ENCODE measurements at places on chromosomes 6 and 20.
A peak's percentile ranks its signal among the peaks of the same experiment; 100 is the strongest.

- no peak for DNase-seq
Measured at GRCh38 chr6:18424201-18424600, 37.1 kb downstream of the RNF144B start.

DNA sequence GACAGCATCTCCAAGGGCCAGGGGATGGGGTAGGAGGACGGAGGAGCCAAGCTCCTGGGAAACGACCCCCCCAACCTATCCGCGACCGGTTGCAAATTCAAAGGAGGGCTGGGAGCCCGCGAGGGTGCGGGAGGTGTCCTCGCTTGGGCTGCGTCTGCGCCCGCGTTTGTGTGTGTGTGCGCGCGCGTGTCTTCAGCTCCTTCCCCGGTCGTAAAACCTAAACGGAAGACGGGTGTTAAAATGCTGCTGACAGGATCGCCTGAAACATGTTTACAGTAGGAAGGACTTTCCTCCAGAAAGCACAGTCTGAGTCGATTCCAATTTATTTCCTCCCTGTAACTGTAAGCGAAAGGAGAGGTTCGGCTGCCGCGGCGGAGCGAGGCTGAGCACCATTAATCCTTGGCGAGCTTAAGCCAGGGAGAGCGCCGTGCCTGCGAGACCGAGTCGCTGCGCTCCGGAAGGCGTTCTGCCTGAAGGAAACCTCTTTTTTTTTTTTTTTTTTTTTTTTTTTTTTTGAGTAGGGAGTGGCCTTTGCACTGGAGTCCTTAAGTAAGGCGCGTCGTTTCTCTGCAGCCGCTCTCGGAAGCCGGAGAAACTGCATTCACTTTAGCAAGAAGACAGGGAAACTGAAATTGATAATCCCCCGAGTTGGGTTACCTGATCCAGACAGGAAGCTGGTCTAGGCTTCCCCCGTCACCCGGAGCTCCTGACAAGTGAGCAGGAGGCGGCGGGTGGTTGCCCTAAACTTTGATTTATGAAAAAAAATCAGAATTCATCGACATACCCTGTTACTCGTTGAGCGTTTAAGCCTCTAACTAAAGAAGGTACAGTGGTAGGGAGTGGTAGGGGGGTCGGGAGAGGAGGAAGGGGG, 4.8 kb upstream of the SOX4 start:
- no peak for DNase-seq

DNA sequence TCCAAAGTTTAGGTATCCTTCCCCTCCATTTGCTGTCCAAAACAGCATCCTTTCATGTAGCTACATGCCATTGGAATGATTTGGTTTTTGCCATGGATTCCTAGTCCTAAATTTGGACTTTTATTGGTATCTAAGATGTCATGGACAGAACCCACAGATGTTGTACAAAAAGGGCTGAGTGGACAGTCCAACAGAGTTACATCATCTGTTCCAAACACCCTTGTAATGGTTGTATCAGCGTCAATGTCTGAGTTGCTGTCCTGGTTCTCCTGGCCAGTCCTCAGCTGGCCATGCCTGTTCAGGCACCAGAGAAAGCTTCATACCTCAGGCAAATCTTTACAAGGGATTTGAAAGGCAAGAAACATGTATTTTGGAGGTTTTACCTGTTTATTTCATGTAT, 191.3 kb downstream of the ESR1 start:
- DNase-seq = no peak

GRCh38 chr6:11353921-11354389, 121.5 kb upstream of the NEDD9 start:
- DNase-seq = no peak

DNA sequence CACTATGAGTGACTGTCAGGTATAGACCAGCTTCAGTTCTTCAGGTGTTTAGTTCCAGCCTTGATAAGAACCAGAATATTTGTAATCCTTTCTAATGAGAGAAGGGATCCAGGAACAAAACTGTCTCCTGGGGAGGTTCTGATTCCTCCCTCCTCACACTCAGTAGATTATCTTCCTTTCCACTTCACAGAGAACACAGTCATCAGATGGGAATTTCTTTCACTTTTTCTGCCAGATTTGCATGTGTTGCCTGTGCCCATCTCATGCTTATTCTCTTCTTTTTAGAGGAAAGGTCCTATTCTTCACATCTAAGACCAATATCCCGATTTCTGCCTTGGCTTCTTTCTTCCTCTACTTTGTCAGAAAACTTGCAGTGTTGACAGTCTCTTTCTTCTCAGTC, 50.8 kb downstream of the CD109 start:
- DNase-seq = no peak

DNA sequence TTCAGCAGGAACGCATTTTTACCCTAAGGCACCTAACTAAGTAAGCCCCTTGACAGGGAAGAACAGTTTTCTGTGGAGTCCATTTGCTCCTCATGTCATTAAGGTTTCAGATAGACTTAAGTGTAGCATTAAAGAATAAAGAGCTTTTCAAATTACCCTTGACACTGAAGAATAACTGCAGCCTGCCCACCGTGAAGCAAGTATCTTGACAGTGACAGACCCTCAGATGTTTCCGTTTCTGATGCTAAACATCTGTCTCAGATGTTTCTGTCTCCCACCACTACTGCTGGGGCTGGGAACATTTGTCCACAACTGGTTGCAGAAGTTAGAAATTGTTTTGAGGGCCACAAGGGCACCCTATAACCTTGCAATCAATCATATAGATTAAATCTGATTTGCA, 50.0 kb downstream of the SNAP25 start:
- no peak for DNase-seq

GRCh38 chr6:53793318-53794136, 1.3 kb upstream of the LRRC1 start:
- no peak for DNase-seq

GRCh38 chr6:15464211-15464725, 198.6 kb downstream of the DTNBP1 start:
- no peak for DNase-seq

DNA sequence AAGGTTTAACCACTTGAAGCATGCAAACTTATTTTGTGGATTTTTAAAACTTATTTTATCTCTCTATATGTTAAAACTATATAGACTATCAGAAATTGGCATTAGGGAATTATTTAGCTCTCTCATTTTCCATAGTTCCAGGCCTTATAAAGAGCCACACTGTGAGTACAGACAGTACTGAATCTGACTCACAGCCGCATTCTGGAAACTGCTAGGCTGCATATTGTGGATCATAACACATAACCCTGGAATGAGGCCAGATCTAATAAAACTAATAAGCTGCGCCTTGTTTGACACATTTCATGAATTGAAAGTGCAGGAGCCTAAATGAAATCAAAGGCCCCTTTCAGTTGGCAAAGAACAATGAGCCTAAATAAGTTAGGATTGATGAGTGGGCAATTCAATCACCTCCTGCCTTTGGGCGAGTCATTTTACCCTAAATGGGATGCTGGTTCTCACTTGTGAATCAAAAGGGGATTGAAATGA, 308.4 kb downstream of the PACRG start:
- DNase-seq = no peak

DNA sequence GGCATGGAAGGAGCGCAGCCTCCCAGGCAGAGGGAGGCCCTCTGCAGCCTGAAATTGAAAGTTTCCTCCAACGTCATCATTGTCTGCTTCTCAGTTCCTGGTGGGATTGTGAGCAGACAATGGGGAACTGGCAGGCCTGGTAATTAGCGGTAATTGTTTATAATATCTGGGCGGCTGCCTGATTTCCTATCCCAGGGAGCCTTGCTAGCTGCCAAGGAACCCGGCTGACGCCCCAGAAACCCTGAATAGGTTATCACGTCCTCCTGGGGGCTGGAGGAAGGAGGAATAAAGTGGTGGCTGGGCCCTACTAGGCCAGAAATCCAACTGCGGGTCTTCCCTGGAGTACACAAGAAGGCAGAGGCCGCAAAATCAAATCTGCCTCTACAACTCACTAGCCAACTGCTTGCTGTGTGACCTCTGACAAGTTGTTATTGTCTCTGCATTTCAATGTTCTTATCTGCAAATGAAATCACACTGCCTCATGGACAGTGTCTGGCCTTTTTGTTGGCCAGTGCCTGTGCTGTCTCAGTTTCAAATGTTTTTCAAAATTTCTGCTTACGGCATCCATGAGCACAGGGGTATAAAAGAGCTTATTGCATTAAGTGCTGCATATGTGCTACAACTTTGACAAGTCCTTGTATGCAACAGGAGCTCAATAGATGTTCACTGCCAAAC, 16.9 kb downstream of the KCNK15 start:
- DNase-seq = no peak

GRCh38 chr20:57147185-57147584, 119.3 kb downstream of the BMP7 start:
- no peak for DNase-seq

- no peak for DNase-seq
Measured at GRCh38 chr20:44858606-44859360, 26.7 kb upstream of the YWHAB start.

GRCh38 chr20:3051385-3052019, 5.7 kb downstream of the MRPS26 start:
- no peak for DNase-seq

- DNase-seq = no peak
Measured at GRCh38 chr20:24910461-24910860, 38.6 kb upstream of the CST7 start.

GRCh38 chr6:168322966-168323365, 3.4 kb upstream of the DACT2 start:
- no peak for DNase-seq

- no peak for DNase-seq
Measured at GRCh38 chr6:37826188-37826587, 6.7 kb downstream of the ZFAND3 start.

GRCh38 chr6:39416728-39417127, 94.2 kb upstream of the KCNK16 start:
- DNase-seq = peak; percentile 49

DNA sequence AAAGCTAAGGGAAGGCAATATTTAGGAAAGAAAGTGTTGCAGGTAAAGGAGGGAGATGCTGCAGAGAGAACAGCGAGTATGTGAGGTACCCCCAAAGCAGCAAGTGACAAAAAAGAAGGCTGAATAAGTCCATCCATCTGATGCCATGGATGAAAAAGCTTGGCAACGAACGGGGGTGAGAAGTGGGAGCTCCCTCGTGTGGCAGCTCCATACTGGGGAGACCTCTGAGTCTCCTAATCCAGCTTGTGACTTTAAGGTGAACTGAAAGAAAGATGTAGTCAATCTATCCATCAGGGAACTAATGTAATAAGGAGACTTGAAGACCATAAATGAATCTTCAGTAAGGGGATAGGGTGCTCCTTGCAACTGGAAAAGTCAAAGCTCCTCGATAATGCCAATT, 156.6 kb downstream of the OTOR start:
- no peak for DNase-seq

All from NT2/D1 (cell line).